ENCODE measurements at places on chromosomes 6 and 20. TPM values are rescaled to one million over a fixed set of nuclear protein-coding genes. Genes with fewer than 3 reads are reported as not detected.

- no peak overlapping the region for H3K4me3 ChIP-seq
- DNase-seq, result no peak
- peaks cover 33% of the 10 kb centered on the region for H3K4me1 ChIP-seq
- H3K27me3 ChIP-seq, result no peaks in the 10 kb centered on the region
- H3K27ac ChIP-seq, result peak overlapping the region; percentile 50
- no peaks in the 10 kb centered on the region for H3K36me3 ChIP-seq
Measured at GRCh38 chr6:2852921-2853322, 11.3 kb upstream of the SERPINB1 start.

DNA sequence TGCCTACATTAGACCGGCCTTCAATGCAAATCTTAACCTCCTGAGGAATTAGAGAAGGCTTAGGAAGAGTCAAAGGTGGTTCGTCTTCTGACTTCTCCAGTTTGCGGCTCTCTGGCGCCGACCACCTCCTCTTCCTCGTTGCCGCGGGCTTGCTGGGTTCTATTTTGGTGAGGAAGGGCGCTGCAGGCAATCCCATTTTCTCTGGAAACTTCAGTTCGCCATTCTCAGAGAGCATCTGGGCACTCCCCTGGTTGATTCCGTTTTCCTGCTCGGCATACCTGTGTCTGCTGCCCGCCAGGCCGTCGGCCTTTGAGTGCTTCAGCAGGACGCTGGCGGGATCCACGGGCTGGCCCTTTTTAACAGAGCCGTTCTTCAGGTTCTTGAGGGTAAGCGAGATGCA, 67.9 kb downstream of the GMPR start:
- no peak overlapping the region for H3K4me3 ChIP-seq
- no peaks in the 10 kb centered on the region for H3K4me1 ChIP-seq
- DNase-seq, result no peak
- no peaks in the 10 kb centered on the region for H3K27me3 ChIP-seq

- no peaks in the 10 kb centered on the region for H3K27me3 ChIP-seq
- no peaks in the 10 kb centered on the region for H3K4me1 ChIP-seq
- H3K4me3 ChIP-seq, result no peak overlapping the region
Measured at GRCh38 chr6:37731888-37732287, 34.2 kb upstream of the MDGA1 start.

GRCh38 chr6:133786016-133786415, 102.9 kb upstream of the TCF21 start:
- no peaks in the 10 kb centered on the region for H3K4me1 ChIP-seq
- no peak overlapping the region for H3K27ac ChIP-seq
- no peak overlapping the region for H3K4me3 ChIP-seq

DNA sequence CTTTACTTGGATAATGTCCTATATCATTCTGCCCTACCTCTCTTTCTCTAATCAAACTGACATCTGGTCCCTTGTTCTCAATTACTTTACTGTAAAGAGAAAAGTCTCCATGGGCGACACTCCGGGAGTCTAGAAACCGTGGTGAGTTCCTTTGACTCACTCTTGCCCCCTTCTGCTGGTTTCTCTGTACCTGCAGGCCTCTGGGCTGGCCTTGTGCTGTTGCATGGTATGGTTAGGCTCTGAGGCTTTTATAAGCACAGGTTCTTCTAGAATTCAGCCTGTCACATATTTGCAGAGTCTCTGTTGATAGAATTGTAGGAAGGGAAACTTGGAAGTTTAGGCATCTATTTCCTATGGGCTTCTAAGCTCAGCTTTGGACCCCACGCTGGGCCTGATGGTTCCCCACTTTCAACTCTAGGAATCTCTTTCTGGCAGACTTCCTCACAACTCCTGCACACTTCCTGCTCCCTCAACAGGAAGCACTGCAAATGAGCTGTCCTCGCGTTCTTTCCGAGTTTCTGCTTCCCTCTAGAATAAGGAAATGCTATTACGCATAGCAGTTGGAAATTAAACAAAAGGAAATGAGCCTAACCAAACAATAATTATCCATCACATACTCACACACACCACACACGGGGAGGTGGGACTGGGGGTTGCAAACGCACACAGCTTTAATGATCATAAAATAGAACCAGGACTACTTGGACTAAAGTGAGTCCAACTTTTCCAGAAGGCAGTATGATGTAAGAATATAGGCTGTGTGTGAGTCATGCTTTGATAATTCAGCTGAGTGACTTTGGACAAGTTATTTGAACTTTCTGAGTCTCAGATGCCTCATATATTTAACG, 683.3 kb downstream of the QKI start:
- peaks cover 20% of the 10 kb centered on the region for H3K4me1 ChIP-seq
- no peaks in the 10 kb centered on the region for H3K27me3 ChIP-seq
- no peak overlapping the region for H3K4me3 ChIP-seq

DNA sequence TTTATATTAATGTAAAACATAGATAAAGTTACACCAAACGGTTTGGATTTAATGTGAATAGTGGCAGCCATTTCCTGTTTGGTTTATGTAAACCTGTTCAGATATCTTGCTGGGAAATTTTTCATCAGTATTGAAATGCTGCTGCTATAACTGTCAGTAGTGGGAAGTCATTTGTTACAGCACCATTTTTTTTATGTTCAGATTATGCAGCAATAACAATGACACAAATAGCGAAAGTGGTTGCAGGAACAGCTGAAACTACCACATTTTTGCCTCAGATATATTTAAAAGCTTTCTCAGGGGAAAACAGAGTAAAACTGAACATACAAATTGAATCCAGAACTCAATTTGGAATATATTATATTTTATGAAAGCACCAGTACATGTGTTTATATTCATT, 128.8 kb upstream of the SIM1 start:
- peaks cover 8% of the 10 kb centered on the region for H3K4me1 ChIP-seq
- no peak for DNase-seq
- H3K27me3 ChIP-seq, result no peaks in the 10 kb centered on the region
- H3K36me3 ChIP-seq, result no peaks in the 10 kb centered on the region
- H3K4me3 ChIP-seq, result no peak overlapping the region

DNA sequence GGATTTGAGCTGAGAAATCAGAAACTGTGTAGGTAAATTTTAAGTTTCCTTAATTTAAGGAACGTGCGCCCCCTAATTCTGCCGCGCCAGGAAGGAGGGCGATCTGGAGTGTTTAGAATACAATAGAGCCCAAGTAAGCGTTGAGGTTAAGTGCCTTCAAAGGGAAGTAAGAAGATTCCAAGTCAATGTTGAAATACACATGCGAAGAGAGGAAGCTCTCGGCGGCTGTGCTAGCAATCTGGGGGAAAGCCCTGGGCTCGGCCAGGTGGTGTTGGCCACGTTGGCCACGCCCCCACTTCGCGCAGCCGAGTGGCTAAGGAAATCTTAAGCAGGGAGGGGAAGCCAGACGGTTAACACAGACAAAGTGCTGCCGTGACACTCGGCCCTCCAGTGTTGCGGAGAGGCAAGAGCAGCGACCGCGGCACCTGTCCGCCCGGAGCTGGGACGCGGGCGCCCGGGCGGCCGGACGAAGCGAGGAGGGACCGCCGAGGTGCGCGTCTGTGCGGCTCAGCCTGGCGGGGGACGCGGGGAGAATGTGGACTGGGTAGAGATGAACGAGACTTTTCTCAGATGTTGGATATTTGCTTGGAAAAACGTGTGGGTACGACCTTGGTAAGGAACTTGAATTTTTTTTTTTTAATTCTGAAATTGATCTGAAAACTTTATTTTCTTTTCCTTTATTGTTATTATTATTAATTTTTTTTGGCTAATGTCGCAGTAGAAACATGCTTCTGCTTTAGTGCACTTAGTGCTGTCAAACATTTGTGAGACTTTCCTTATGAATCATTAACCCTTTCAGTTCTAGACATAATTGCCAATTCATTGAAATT, at the start of gene PRDM1:
Gene PRDM1 (plus strand): TSS at position 353 of the 830 bp plus-strand sequence. CDS start 218 bp downstream, at position 571.
- no peaks in the 10 kb centered on the region for H3K27me3 ChIP-seq
- H3K27ac ChIP-seq, result peak within 1 kb of the TSS; percentile 86
- DNase-seq, result peak; percentile 93
- H3K4me3 ChIP-seq, result peak within 1 kb of the TSS; percentile 56
- peaks cover 18% of the 10 kb centered on the region for H3K4me1 ChIP-seq
- H3K36me3 ChIP-seq, result no peaks in the 10 kb centered on the region

DNA sequence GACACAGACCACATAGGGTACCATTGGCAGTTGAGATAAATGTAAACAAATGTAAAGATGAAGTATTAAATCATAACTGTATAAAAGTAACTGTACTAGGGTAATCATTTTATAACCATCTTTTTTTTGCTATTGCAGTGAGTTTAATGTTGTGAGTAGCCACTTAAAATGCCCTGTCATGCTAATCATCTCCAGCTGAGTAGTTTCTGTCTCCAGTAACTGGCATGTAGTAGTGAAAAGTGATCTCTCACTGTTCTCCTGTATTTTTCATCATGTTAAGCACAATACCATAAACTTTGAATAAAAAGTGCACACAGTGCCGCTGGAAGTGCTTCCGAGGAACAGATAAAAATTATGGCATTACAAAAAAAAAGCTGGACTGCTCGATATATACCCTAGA, 45.0 kb upstream of the OPRM1 start:
- H3K27ac ChIP-seq, result no peak overlapping the region
- peaks cover 5% of the 10 kb centered on the region for H3K4me1 ChIP-seq
- DNase-seq, result no peak

- no peaks in the 10 kb centered on the region for H3K27me3 ChIP-seq
- no peaks in the 10 kb centered on the region for H3K36me3 ChIP-seq
- H3K27ac ChIP-seq, result no peak overlapping the region
Measured at GRCh38 chr6:14210663-14211561, 93.3 kb downstream of the CD83 start.

GRCh38 chr20:36237477-36237876, 1.2 kb downstream of the AAR2 start:
- H3K27me3 ChIP-seq, result no peaks in the 10 kb centered on the region
- H3K27ac ChIP-seq, result peak overlapping the region; percentile 92
- H3K4me1 ChIP-seq, result 0 out of 2 replicates have a peak, but pooled peaks cover 4% of the 10 kb centered on the region
- H3K4me3 ChIP-seq, result peak overlapping the region; percentile 60
- DNase-seq, result no peak
- H3K36me3 ChIP-seq, result peaks cover 8% of the 10 kb centered on the region

- no peak overlapping the region for H3K27ac ChIP-seq
- no peak for DNase-seq
- no peaks in the 10 kb centered on the region for H3K36me3 ChIP-seq
- no peaks in the 10 kb centered on the region for H3K27me3 ChIP-seq
- H3K4me1 ChIP-seq, result no peaks in the 10 kb centered on the region
Measured at GRCh38 chr20:58467572-58468527, 47.3 kb downstream of the APCDD1L start.

DNA sequence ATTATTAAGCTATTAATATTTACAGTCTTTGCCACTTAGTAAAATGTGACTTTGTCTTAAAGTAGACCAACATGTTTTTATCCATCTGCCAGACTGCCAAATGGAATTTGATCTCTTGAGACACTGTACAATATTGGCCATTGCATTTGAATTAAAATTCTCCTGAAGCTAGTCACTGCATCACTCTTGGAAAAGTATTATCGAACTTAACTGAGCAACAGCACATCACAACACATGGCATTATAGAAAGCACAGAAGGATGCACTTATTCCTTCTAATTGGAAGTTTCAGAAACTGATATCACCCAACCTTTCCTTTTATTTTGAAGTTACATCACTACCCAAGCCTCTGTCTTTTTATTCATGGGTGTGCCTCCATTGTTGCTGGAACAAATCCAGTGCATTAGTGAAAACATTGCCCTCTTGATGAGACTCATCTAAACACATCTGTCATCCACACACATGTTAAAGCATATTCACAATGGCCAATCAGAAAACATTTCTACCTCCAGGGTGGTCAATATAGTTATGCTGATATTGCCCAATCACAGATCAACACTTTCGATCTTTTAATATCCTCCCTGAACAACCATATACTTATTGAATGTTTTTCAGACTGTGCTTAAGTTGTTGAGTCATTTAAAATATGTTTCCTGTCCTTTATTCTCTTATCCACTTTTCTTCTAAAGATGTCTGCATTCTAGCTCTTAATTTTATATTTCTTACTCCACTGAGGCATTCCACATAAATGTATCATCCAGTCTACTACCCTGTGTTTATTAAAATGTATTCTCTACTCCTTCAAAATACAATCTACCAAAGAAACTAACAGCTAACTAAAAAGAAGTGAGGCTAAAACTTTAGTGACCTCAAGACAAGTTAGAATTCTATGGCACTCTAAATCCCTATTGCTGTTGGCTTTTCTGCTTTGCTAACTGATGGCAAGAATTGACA, 535.0 kb downstream of the RFPL4B start:
- no peaks in the 10 kb centered on the region for H3K36me3 ChIP-seq
- H3K27ac ChIP-seq, result no peak overlapping the region
- H3K4me1 ChIP-seq, result peaks cover 5% of the 10 kb centered on the region
- no peak for DNase-seq
- no peak overlapping the region for H3K4me3 ChIP-seq
- no peaks in the 10 kb centered on the region for H3K27me3 ChIP-seq

GRCh38 chr6:12962987-12963386, 246.4 kb downstream of the PHACTR1 start:
- no peak overlapping the region for H3K4me3 ChIP-seq
- H3K27ac ChIP-seq, result no peak overlapping the region
- no peaks in the 10 kb centered on the region for H3K4me1 ChIP-seq
- H3K36me3 ChIP-seq, result no peaks in the 10 kb centered on the region

- H3K4me1 ChIP-seq, result peaks cover 34% of the 10 kb centered on the region
- no peaks in the 10 kb centered on the region for H3K27me3 ChIP-seq
- no peak for DNase-seq
Measured at GRCh38 chr6:38794682-38795081, 79.6 kb downstream of the DNAH8 start.

- H3K27ac ChIP-seq, result peak within 1 kb of the TSS; percentile 45
- no peaks in the 10 kb centered on the region for H3K4me1 ChIP-seq
- H3K27me3 ChIP-seq, result no peaks in the 10 kb centered on the region
- no peaks in the 10 kb centered on the region for H3K36me3 ChIP-seq
- H3K4me3 ChIP-seq, result peak within 1 kb of the TSS; percentile 72
Measured at GRCh38 chr6:26087284-26088115, at the start of gene HFE. TSS of gene HFE (plus strand) at chr6:26087429. CDS start at chr6:26087441, 12 bp downstream.

DNA sequence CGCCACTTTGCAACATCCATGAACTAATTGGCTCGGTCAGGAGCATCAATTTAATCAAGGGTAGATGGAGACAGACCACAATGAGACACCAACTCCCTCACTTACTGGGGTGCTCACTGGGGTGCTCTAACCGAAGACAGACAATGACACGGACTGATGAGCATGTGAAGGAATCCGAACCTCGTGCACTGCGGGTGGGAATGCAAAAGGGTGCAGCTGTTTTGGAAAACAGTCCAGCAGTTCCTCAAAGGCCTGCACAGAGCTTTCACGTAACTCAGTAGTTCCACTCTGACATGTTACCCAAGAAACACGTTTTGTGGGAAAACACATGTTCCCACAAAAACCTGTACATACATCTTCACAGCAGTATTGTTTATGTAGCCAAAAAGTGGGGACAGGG, 26.8 kb downstream of the ANKRD60 start:
- no peaks in the 10 kb centered on the region for H3K4me1 ChIP-seq
- no peak overlapping the region for H3K27ac ChIP-seq
- no peak overlapping the region for H3K4me3 ChIP-seq
- no peak for DNase-seq
- peaks cover 1% of the 10 kb centered on the region for H3K27me3 ChIP-seq

HDAC2 gene
- total RNA-seq, result 201 TPM

CLPSL1 gene
- total RNA-seq, result not detected

FNDC1 gene
- not detected for total RNA-seq

BPIFA1 gene
- total RNA-seq, result not detected

OXT gene
- 1.9 TPM for total RNA-seq

LY6G6D gene
- total RNA-seq, result not detected

All from Caco-2 (cell line).